Stimulated activated CD8-positive, alpha-beta memory T cell treated with anti-CD3 and anti-CD28 coated beads, Interleukin-7, amount 100 ng/mL, for 48 hours (primary cell): ENCODE measurements at places on chromosomes 5 and 9.

DNA sequence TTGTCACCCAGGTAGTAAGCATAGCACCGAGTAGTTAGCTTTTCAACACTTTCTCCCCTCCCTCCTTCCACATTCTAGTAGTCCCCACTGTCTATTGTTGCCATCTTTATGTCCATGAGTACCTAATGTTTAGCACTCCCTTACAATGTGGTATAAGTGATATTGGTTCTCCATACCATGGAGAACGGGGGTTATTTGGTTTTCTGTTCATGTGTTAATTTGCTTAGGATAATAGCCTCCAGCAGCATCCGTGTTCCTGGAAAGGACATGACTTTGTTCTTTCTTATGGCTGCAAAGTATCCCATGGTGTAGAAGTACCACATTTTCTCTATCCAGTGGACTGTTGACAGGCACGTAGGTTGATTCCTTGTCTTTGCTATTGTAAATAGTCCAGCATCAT lies 353.9 kb downstream of the ADGRV1 start:
- no peak for DNase-seq

DNA sequence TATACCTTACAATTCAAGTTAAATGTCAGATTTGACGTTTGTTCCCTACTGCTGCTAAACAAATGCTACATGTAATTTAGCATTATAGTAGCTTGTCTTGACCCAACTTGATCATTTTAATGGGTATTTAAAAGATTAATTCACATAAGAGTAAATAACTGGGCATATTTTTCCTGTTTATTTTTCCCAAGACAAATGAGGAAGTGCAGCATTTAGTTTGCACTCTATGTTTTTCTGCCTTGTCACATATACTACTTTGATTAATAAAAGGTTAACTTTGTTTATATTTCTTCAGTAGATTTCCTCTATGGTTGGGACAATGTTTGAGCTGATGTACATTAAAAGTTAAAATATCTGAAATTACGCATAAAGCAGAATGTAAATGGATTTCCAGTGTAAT lies 641.8 kb downstream of the PRR16 start:
- no peak for DNase-seq

- DNase-seq, result no peak
Observed at GRCh38 chr9:13424204-13424603, 144.7 kb upstream of the MPDZ start.

DNA sequence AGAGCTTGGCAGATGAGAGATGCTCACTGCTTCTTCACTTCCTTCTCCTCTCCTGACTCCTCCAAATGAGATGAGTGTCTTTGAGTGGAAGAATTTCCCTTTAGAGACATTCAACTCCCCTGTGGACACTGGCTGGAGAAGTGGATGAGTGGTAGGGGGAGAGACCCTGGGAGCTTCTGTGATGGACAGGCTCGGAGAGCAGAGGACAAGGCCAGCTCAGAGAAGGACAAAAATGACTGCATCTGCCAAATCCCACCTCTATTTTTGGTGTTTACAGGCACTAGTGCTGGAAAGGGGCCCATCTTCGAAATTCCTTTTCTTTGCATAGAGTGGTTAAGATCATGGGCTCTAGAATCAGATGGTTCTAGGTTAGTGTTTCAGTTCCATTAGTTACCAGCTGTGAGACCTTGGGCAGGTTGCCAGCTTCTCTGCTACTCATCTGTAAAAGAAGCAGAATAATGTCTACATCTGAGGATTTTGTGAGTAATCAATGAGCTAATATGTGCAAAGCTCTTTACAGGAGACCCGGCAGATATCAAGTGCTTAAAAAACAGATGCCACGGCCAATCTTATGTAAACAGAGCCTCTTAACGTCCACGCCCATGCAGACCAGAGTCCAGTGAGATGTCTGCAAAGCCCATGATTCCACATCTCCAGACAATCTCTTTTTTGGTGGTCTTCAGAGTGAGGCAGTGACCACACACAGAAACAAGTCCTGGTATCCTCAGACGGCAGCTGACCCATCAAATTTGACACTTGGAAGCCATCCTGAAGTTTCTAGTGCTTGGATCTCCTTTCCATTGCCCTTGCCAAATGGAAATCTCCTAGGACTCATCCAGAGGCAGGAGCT lies 13.6 kb upstream of the COL27A1 start:
- DNase-seq, result no peak

DNA sequence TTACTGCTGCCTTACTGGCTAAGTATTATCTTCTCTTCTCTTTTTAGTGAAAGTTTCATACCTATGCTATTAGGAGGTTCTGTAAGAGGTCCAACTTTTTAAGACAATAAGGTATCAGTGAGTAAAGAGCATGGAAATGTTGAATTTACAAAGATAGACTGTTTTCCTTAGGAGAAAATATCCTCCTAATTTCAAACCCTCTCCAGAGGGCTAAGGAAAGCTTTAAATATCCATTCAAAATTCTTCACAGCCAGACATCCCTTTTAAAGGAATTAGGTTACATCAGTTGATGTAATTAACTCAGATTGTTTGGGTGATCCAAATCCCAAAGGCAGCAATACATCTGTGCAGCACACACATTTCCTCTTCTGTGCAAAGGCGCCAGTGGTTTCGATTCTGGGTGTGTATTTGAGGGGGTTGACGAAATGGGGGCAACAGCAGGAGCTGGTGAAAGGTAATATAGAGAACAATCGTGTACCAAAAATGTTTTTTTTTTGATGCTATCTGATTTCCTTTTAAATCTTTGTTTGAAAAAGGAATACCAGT lies 273.8 kb upstream of the RPS23 start:
- DNase-seq, result no peak

DNA sequence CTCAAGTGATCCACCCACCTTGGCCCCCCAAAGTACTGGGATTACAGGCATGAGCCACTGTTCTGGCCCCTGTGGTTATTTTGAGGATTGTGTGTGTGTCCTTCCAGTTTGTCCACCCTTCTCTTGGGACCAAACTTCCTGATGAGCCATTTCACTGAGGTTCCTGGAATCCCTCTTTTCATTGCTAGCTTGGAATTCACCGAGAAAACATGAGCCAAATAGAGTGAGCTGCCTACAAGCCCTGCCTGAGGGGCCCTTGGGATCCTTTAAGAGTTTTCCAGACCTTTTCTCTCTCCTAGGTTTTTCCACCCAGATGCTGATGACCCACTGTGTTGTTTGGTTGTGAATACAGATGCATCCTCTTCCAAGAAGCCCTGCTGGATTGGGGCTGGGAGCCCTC lies 13.2 kb upstream of the KIF12 start:
- no peak for DNase-seq

- no peak for DNase-seq
Observed at GRCh38 chr5:15646371-15646770, 146.4 kb downstream of the FBXL7 start.

DNA sequence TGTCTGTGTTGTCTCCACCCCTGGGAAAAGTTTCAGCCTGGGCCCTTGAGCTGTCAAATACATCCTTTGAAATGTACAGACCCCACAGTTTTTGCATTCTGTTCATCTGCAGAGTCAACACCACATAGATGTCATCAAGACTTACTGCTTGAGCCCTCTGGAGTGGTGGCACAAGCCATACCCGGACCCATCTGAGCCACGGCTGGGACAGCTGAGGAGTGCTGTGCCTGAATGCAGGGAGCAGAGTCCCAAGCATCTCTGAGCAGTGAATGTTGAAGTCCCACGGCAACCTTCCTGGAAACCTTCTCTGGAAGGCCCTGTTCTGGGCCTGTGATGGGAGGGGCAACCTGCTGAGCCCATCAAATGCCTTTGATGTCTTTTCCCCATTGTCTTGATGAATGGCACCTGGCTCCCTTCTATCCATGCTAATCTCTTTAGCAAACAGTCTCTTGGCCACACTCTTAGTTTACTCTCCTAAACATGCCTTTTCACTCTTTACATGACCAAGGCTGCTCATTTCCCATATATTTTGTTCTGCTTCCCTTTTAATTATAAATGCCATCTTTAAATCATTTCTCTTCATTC lies 92.5 kb downstream of the ATPSCKMT start:
- DNase-seq, result no peak

DNA sequence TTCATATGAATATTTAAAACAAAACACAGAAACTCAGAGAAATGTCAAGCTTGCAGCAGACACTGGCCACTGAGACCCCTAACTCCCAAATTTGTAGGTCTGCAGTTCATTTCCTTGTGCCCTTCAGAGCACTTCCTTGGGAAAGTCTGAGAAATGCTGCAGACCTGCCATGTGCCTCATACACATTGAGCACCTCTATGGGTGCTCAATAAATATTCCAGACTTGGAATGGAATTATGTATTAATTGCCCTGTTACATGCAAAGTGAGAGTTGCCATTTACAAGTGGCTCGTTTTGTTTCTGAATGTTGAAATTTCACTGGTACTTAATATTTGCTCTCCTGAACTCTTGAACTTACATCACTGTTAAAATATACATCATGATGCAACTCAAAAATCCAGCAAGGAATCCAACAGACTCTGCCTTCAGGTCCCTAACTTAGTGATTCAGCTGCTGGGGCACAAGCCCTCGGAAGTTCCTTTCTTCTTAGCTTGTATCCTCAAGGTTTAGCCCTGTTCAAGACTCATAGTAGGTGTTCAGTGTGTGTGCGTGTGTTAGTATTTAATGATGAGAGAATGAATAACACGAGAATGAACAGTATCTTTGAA lies 90.6 kb downstream of the PTCD2 start:
- no peak for DNase-seq

DNA sequence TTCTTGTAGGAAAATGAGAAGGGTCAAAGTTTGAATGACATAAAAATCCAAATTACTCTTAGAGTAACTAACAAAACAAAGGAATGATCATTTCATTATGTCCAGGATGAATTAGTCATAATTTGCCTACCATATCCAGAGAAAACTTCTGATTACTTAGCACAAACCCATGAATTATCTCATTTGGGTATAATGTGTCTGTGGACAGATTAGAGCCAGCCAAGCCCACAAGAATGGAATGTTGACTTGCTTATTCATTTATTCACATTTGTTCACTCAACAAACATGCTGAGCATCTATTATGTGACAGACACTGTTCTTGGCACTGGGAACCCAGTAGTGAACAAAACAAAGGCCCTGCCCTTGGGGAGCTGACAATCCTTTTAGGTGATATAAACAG lies 87.4 kb downstream of the APBA1 start:
- DNase-seq, result no peak

DNA sequence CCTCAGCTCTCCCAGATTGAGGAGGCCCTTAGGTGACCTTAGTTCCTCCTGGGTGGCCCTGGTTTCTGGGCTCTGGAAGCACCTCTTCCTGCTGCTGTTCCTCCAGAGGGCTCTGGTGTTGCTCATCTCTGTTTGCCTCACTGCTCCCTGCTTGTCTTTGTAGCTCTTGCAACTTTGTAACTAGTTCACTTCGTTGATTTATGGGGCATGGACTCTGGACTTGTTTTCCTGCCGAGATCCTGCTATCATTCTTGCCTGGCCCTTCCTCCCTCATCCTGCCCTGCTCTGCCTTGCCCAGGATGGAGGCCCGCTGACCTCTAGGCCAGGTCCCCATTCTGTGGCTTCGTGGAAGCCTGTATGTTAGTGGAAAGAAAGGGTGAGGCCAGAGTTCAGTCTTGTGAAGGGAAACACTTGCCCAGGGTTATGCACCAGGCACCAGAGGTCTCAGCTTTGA lies 169.3 kb downstream of the MACROH2A1 start:
- DNase-seq, result no peak

GRCh38 chr5:36366883-36367282 lies 65.2 kb upstream of the RANBP3L start:
- DNase-seq, result no peak

GRCh38 chr5:73448463-73449136 lies at the start of gene FOXD1:
TSS of gene FOXD1 (minus strand) at chr5:73448777. CDS start at chr5:73448362, 415 bp downstream.
- no peak for DNase-seq

DNA sequence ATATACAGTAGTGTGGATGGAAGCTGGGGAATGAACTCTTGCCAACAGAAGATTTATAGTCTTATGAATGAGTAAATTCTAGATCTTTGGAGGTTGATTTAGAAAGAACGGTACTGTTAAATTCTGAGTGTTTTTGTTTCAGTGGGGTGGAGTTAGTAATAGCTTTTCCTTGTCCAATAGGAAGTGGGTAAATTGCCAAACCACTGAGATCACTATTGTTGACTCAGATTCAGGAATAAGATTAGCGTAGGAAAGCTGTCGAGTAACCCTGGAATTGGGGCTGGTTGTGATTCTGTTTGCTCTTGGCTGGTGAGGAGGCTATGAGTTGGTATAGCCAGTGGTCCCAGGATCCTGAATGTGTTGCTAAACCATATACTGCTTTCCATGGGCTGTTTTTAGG lies 155.6 kb downstream of the ARHGAP26 start:
- no peak for DNase-seq

DNA sequence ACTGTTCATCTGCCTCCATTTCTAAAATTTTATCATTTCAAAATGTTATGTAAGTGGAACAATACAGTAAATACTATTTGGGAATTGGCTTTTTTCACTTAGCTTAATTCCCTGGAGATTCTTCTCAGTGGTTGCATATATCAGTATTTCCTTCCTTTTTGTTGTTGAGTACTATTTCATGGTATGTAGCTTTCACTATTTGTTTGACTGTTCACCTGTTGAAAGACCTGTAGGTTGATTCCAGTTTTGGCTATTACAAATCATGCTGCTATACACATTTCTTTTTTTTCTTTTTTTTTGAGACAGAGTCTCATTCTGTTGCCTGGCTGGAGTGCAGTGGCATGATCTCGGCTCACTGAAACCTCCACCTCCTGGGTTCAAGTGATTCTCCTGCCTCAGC lies 33.0 kb upstream of the PWWP2A start:
- no peak for DNase-seq

DNA sequence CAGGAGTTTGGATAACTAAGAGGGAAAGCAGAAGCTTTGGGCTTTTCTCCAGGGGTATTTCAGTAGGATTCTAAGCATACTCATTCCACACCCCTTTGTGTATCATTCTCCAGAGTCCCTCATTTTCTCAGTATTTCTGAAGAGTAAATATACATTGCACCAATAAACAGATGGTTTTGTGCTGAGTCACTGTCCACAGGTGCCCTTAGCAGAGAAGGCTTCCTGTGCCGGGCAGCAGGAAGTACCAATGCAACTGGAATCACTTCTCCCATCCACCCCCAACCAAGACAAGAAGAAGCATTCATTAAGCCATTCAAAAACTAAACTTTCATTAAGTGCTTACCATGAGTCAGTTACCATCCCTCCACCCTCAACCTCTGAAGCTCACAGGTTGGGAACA lies 3.6 kb upstream of the CCNJL start:
- DNase-seq, result no peak

DNA sequence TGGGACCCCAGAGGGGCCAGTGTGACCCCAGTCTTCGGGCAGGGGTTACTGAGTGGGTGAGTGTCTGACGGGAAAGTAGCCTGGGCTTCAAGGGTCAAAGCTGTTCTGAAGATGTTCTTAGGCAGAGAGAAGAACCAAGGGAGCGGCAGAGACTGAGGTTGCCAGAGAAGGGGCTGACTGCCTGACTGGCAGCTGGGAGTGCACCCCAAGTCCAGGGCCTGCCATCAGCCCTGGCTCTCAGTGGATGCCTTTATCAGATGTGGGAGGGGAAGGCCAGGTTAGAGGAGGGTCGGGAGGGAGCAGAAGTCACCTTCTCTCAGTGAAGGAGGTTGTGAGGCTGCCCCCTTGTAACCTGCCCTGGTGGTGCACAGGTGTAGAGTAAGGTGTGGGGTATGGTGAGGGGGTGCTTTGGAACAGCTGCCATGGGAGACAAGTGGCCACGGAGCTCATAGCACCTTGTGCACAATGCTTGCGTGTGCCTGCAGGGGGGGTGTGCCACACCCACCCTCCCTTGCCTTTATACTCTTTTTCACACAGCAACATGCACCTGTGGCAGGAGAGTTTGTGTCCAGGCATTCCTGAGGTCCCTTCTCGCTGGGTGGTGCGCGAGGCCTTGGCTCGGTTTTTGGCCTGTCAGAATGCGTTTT lies 18.9 kb downstream of the RALGPS1 start:
- no peak for DNase-seq

- DNase-seq, result no peak
Observed at GRCh38 chr9:125387861-125388524, 126.4 kb downstream of the GAPVD1 start.
